ENCODE measurements at places on chromosomes 16 and 17. TPM values are rescaled to one million over a fixed set of nuclear protein-coding genes. Genes with fewer than 3 reads are reported as not detected.

Gene ABAT
- total RNA-seq = 226 TPM

Gene LGALS9C
- not detected for total RNA-seq

Gene KRTAP2-1
- total RNA-seq = not detected

Gene MPP3
- total RNA-seq = 13.5 TPM

Gene HYDIN
- 26.1 TPM for total RNA-seq

Gene FOXC2
- 1.1 TPM for total RNA-seq

Gene CCL1
- total RNA-seq = not detected

Gene TRPV3
- 11.7 TPM for total RNA-seq

Gene FAM222B
- 24.3 TPM for total RNA-seq

Gene SEPTIN12
- total RNA-seq = 1.1 TPM

Gene CDH5
- total RNA-seq = 11.5 TPM

Gene GCGR
- total RNA-seq = not detected

Gene ASIC2
- 18.2 TPM for total RNA-seq

Gene FBXW10B
- total RNA-seq = 1.4 TPM

Gene CANT1
- 30.8 TPM for total RNA-seq

Gene RCVRN
- total RNA-seq = 5.2 TPM

Gene CCDC200
- total RNA-seq = not detected

Gene RNF157
- 154 TPM for total RNA-seq

Gene CPPED1
- 20.3 TPM for total RNA-seq

Gene CRHR1
- total RNA-seq = 9.9 TPM

Gene ANKRD40CL
- total RNA-seq = not detected

Gene NPW
- 0.66 TPM for total RNA-seq

Gene TBC1D3C
- total RNA-seq = not detected

Gene RRAD
- 2.2 TPM for total RNA-seq

Gene IL17C
- total RNA-seq = not detected

Gene CORO7
- 99.0 TPM for total RNA-seq

Gene CDH15
- total RNA-seq = not detected

Gene TNRC6C
- total RNA-seq = 85.4 TPM

Gene MILR1
- total RNA-seq = 4.6 TPM

Gene LRRC75A
- 8.3 TPM for total RNA-seq

Gene TNFRSF13B
- total RNA-seq = not detected

Gene CARD14
- total RNA-seq = 0.79 TPM

Gene TBX2
- 6.8 TPM for total RNA-seq

Gene ASPHD1
- total RNA-seq = 96.0 TPM

Gene GLIS2
- total RNA-seq = 9.6 TPM

Gene TSPOAP1
- total RNA-seq = 111 TPM

Gene NGFR
- total RNA-seq = 3.4 TPM

Gene SULT1A2
- total RNA-seq = 4.2 TPM

Gene CX3CL1
- 66.2 TPM for total RNA-seq

Gene HP
- total RNA-seq = 1.4 TPM

Gene IL34
- total RNA-seq = 18.8 TPM

Gene BLMH
- total RNA-seq = 40.9 TPM

Gene RNF222
- not detected for total RNA-seq

Gene SPN
- 2.7 TPM for total RNA-seq

Gene ZSCAN10
- not detected for total RNA-seq

Gene FBXW10
- total RNA-seq = not detected

Gene CRYM
- 95.8 TPM for total RNA-seq

Gene NOS2
- 6.0 TPM for total RNA-seq

Gene ENGASE
- total RNA-seq = 49.1 TPM

Gene KRT14
- not detected for total RNA-seq

Gene KCNJ18
- total RNA-seq = not detected

Gene RNF112
- 48.3 TPM for total RNA-seq

Gene CHST4
- not detected for total RNA-seq

Gene MEFV
- total RNA-seq = 1.3 TPM

Measured in dorsolateral prefrontal cortex (tissue), 122 donors.